NCI-H524 (cell line): ENCODE measurements at places on chromosomes 2 and 18.
A peak's percentile ranks its signal among the peaks of the same experiment; 100 is the strongest.

DNA sequence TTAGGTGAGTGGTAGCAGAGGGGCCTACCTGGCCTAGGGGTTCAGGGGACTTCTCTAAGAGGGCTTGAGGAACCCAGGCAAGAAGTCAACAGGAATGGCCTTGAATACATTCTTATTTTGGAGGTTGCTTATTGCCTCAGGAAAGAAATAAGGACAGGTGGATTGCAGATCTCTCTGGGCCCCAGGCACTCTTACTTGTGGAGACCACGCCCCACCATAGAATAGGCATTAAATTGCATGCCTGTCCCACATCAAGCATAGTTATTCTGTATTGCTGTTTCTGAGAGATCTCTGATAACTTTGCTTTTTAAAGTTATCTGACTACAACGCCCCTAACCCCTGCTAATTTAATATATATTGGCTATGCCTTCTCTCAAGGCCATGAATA, 68.0 kb upstream of the SP3 start:
- DNase-seq, result no peak

- peak; percentile 76 for DNase-seq
These were observed 94.2 kb upstream of the EFEMP1 start for GRCh38 chr2:56017784-56018183.

- no peak for DNase-seq
These were observed 8.6 kb upstream of the RPL37A start for GRCh38 chr2:216490061-216490460.

GRCh38 chr18:60022671-60023276, 123.0 kb downstream of the PMAIP1 start:
- DNase-seq, result no peak

- DNase-seq, result no peak
These were observed 975.7 kb upstream of the ZEB2 start for GRCh38 chr2:145495590-145495989.

DNA sequence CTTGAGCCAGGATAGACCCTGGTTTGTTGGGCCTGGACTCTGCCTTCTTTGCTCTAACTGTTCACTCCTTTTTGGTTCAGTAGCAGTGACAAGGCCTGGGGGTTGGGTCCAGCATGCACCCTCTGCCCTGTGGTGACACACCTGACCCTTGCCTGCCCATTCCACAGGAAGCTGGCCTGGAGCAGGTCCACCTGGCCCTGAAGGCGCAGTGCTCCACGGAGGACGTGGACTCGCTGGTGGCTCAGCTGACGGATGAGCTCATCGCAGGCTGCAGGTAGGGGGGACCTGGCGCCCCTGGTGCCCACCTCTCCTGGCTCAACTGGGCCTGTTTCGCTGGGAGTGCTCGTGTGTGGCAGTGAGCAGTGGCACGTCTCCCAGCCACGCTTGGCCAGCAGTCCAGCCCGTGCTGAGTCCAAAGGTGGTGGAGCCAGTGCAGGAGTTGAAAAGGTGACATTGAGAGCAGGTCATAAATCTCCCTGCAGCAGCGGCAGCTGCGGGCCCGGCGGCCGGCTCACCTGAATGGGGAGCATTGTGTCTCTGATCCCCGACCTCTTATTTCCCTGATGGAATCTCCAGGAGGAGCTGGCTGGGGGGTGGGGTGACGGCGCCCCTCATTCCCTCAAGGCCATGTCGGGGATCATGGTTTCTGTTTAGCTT, 102.6 kb downstream of the DYSF start:
- no peak for DNase-seq

- no peak for DNase-seq
These were observed 81.4 kb downstream of the DCDC2C start for GRCh38 chr2:3784731-3785130.

DNA sequence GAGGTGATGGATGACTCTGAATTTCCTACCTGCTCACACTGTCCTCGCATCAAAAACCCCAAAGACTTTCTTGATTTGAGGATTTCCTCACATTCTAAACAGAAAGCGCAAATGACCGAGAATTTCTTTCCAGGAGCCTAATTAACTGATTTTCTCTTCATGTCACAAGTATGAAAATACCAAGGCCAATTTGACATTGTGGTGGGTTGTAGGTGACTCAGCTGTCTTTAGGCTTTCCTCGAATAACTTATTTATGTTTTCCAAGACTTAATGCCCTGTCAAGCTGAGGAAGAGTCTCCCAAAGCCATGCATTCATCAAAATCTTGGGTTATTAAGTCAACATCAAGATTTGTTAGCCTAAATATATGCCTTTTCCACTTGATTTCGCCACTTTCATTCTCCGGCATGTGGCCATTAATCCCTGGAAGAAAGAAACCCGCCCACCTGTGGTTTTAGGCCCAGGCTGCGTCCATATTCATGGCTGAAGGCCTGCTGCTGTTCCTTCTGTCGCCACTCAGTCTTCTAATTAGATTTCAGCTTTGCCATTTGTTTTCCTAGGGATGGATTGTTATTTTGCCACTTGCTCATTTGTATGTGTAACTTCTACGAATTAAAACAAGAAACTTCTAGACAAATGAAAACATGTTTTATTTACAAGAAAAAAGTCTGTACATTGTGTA, 84.9 kb downstream of the ST6GAL2 start:
- DNase-seq, result peak; percentile 81

GRCh38 chr2:64823794-64824193, 165.4 kb upstream of the SLC1A4 start:
- no peak for DNase-seq

DNA sequence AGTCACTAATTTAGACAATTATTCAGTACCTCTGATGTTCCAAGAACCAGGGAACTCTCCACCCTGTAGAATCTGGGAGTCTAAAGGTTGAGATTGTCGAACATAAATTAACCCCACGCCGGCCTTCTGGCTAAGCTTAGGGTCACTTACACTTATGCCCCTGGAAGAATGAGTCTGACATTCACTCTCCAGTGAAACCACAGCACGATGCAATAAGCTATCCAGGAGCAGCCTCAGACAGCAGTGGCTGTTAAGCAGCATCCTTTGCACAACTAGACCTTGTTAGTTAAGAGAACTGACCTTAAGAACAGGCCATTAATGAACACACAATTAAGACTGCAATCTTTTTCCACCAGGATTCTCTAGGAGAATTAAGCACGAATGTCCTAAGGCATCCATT, 25.0 kb downstream of the SH3YL1 start:
- DNase-seq, result no peak

DNA sequence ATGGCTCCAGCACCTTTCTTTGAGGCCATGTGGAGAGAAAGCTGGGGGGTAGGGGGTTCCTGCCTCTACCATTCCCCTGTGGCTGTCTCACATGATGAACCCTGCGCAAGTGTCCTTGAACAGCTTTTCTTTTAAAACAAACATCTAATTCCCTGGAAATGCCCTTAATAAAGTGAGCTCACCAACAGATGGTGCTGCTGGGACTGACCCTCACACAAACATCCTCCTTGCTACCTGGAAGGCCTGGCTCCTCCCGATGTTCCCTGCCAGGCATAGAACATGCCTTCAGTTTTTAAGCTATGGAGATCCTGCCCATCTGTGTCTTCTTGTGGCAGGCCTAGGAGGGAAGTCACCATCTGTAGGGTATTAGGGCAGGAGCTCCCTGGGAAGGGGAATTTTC, 60.7 kb upstream of the GATA6 start:
- DNase-seq, result peak; percentile 82

DNA sequence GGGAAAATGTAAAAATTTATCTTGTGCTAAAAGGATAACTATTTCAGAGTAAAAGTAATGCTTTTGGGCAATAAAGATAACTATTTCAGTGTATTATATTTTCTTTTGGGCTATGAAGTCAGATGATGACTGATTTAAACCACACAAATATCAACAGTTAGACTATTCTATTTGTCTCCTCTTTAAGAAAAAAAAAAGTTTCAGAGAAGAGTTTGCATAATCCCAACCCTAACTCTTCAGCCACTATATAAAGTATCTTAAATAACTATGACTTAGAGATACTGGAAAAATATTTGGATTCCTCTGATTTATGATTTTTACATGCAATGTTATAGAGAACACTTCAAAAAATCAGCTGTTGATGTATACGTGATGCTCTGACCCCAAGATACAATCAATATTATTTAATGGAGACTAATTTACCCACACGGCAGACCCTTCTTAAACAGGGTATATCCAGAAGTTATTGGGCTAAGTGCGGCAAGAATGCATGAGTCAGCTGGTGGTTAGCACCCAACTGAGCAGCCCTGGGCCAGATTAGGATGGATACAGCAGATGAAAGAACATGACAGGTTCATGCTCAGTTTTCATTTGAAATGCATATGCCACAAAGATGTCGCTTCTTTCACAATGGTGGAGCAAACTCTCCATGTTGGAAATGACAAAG, 279.0 kb downstream of the AFF3 start:
- no peak for DNase-seq

- no peak for DNase-seq
These were observed 109.4 kb downstream of the TNS1 start for GRCh38 chr2:217893440-217893839.

DNA sequence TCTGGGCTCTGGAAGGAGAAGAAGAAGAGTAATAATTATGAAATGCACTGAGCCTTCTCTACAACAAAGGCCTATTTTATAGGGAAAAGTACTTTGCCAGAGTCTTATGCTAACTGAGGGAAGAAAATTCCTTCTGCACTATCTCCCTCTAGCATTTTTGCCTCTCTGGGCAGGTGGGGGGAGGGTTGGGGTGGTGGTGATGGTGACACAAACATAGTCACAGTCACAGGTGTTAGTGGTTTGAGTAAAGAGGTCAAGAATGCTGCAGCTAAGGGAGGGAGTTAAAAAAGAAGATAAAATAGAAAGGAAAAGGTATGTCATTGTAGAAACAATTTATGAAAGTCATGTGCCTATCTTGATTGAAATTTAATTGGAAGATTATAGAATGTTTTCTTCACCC, 140.8 kb upstream of the COL3A1 start:
- DNase-seq, result no peak

GRCh38 chr2:11127761-11128160, 27.5 kb upstream of the SLC66A3 start:
- DNase-seq, result peak; percentile 45

DNA sequence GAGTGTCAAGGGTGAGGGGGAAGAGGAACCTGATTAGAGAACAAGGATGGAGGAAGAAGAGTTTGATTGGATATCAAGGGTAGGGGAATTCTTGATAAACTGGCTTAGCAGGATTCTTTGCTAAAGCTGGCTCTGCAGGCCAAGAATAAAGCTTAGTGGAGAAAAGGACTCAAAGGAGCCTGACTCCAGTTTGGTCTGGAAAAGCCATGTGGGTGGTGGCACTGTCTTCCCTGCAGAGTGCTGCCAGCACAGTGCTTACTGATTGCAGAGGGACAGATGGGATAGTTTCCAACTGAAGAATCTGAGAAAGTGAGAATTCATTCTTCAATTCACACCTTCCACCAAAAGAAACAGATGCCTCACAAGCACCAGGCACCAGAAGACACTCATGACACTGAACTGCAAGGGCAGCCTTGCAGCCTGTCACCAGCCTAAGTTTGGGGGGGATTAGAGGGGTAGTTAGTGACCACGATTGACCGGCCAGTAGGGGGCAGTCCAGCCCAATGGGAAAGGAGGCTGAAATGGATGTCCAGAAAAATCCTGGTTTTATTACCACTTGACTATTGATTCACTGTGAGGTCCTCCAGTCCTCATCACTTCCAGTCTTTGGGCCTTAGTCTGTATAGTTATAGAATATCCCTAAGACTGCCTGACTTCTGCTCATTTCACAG, 334.5 kb downstream of the SMAD2 start:
- DNase-seq, result no peak
